ENCODE measurements at places on chromosomes 16 and 17.

GRCh38 chr17:17050346-17051345, 8.4 kb downstream of the MPRIP start:
- DNase-seq, result no peak

DNA sequence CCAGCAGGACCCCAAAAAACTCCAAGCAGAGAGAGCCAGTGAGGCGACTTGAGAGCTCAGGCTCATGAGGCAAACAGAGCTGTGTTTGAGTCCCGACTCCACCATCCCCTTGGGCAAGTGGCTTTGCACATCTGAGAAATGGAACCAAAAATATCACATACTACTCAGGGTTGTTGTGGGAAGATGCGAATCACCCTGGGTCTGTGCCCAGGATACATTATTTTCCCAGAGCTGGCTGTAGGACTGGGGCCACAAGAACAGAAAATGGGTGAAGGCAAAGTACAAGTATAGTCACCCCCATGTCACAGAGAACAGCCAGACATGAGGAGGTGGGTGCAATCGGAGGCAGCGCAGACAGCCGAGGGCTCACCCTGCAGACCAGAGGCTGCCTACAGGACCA, 127.3 kb downstream of the GAS7 start:
- no peak for DNase-seq

GRCh38 chr17:49698005-49698404, 9.8 kb downstream of the SLC35B1 start:
- DNase-seq, result no peak

- no peak for DNase-seq
Measured at GRCh38 chr17:45906927-45907622, 12.7 kb downstream of the MAPT start.

GRCh38 chr17:7893187-7893880, 4.7 kb downstream of the CHD3 start:
- no peak for DNase-seq

GRCh38 chr16:49827805-49828438, 28.0 kb downstream of the ZNF423 start:
- DNase-seq, result no peak

GRCh38 chr17:78168903-78169793, 767 bp downstream of the SYNGR2 start:
- DNase-seq, result no peak

DNA sequence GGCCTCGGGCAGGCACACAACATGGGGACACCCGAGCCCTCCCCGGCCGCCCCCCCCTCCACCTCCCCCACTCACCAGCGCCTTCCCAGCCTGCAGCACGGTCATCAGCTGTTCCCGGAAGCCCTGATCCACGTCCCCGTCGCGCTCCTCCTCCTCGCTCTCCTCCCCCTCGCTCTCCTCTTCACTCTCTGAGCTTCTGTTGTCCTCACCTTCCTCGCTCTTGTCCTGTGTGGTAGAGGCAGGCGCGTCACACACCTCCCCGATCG, 10.3 kb downstream of the MYBBP1A start:
- DNase-seq, result no peak
